Stimulated activated CD8-positive, alpha-beta memory T cell treated with anti-CD3 and anti-CD28 coated beads, Interleukin-2, amount 100 ng/mL, for 1 hour (primary cell): ENCODE measurements at places on chromosomes 6 and 20.

- no peak for DNase-seq
These were observed 52.4 kb upstream of the EIF2S2 start for GRCh38 chr20:34164381-34164984.

GRCh38 chr20:3646067-3646440, 17.1 kb downstream of the GFRA4 start:
- DNase-seq, result no peak

DNA sequence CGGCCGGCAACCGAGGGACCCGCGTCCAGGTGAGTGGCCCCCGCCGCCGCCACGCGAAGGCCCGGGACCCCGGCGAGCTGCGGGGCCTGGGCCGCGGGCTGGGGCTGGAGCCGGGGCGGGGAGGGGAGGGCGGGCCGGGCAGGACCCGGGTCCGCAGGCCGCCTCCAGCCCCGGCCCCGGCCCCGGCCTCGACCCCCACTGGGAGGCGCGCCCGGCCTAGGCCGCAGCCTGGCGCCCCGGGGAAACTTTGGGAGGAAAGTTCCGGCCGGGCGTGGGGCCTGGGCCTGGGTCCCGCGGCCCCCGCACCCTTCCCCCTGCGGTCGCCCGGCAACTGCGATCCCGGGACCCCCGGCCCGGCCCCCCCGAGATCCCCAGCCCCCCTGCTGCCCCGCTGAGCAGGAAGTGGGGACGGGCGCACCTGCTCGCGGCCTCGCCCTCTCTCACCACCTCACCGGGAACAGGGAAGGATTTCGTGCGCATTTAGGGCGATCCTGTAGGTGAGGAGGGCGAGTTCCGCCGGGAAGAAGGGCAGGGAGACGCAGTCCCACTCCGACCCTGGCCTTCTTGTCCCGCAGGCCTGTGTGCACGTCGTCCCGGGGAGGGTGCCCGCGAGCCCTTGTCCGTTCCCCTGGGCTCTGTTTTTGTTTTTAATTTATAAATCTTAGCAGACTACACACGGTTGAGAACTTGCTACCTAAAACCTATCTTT, 402 bp downstream of the OSBPL2 start:
- no peak for DNase-seq

GRCh38 chr6:14083751-14084150, 33.8 kb upstream of the CD83 start:
- DNase-seq, result no peak
